Foreskin keratinocyte (primary cell): ENCODE measurements at places on chromosomes 3 and 15.

GRCh38 chr3:112979244-112979832 is 4.4 kb upstream of the CD200R1 start:
- DNase-seq = no peak

- no peak for DNase-seq
These were observed 53.5 kb upstream of the TIPARP start for GRCh38 chr3:156620901-156621300.

DNA sequence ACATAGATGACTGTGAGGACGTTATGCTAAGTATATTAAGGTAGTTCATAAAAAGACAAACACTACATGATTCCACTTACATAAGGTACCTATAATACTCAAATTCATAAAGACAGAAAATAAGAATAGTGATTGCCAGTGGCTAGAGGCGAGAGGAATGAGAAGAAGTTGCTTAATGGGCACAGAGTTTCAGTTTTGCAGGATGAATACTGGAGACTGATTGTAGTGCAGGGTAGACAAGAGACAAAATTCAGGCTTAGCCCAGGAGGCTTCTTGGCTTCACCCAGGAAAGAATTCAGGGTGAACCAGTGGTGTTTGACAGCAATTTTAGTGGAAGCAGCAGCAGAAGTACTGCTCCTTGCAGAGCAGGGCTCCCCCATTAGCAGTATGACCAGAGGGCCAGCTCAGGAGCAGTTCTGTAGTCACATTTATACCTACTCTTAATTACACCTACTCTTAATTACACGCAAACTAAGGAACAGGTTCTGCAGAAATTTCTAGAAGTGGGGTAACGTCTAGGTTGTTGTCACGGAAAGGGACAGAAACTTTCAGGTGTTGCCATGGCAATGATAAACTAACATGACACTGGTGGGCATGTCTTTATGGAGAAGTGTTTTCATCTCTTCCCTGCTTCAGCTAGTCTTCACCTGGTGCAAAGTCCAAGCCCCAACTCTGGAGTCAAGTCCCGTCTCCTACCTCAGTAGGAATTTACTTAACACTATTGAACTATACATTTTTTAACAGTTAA is 55.2 kb downstream of the TBL1XR1 start:
- DNase-seq = no peak

DNA sequence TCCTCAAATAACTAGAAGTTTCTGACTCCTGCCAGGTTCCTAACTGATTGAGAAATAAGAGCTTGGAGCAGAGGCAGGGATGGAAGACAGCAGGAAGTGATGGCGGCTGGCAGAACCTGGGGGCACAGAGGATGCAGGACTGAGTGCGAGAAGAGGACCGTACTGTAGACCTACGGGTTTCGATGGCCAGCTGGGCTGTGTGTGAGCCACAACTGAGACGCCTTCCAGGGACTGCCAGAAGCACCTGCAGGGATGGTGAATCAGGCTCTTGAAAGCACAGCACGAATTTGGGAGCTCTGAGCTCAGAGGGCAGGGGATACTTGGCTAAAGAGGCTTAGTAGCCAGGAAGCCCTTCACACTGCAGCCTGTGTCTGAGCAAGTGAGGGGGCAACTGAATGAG is 165.6 kb downstream of the ABHD5 start:
- no peak for DNase-seq

DNA sequence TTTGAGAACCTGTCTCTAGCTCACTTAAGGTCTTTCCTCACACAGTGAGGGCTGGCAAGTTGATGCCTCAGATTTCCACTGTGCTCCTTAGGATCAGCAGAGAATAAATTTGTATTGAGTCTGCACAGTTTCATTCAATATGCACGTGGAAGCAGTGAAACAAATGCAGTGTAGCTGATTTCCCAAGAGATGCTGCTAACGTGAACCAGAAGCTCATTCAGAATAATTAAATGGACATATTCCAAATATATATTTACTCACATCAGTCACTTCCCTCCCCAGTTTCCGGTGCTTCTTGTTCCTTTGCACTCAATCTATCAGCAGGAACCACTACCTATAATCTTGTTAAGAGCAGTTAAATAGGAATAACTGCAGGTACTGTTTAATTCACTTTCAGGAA is 86.1 kb downstream of the UNC13C start:
- no peak for DNase-seq

- DNase-seq = peak; percentile 4
These were observed 157.4 kb upstream of the NPHP3 start for GRCh38 chr3:132879656-132880055.

DNA sequence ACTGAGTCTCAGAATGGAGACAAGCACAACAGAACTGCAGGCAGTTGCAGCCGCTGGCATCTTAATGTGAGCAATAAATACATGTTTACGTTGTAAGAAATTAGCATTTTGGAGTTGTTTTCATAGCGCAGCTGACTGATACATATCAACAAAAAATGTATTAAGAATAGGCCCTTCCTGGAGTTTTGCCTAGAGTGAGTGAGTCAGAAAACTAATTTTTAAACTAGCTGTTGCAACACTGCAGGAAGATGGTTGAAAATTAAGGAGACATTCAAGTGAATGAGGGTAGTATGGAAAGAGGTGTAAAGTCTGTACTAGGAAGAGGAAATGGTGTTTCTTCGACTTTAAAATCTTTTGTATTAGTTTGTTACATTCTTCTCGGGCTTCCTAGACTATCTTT is 39.6 kb upstream of the TIMP4 start:
- DNase-seq = no peak

- no peak for DNase-seq
These were observed 259.2 kb downstream of the CPNE4 start for GRCh38 chr3:131775650-131776049.

GRCh38 chr3:55469957-55470526 is 17.1 kb downstream of the WNT5A start:
- no peak for DNase-seq

- no peak for DNase-seq
These were observed 165.2 kb upstream of the ROPN1 start for GRCh38 chr3:124156866-124157712.

GRCh38 chr3:100067589-100067988 is 46.7 kb downstream of the FILIP1L start:
- DNase-seq = no peak

DNA sequence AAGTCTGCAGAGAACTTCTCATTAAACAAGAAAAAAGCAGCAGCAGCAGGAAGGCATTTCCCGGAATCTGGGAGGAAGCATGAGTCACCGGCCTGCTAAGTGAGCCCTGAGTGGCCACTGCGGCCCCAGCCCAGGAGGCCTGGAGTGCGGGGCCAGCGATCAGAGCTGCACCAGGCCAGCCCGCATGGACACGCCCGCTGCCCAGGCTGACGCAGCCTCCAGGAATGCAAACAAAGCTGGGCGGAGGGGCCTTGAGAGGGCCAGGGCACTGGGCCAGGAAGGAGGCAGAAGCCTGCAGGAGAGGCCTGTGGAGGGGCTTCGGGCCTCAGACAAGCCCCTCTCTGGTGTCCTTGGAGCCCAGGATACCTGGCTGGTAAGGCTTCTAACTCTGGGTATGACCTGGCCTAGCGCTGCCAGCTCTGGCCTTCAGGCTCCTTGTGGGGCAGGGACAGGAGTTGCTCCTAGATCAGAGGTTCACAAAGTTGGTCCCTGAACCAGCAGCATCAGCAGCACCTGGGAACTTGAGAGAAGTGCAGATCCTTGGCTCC is 101.2 kb downstream of the SMAD6 start:
- peak; percentile 73 for DNase-seq

- no peak for DNase-seq
These were observed 33.6 kb upstream of the LRRC3B start for GRCh38 chr3:26588931-26589330.

- DNase-seq = peak; percentile 91
These were observed 38.7 kb downstream of the ZBTB38 start for GRCh38 chr3:141407047-141407446.

DNA sequence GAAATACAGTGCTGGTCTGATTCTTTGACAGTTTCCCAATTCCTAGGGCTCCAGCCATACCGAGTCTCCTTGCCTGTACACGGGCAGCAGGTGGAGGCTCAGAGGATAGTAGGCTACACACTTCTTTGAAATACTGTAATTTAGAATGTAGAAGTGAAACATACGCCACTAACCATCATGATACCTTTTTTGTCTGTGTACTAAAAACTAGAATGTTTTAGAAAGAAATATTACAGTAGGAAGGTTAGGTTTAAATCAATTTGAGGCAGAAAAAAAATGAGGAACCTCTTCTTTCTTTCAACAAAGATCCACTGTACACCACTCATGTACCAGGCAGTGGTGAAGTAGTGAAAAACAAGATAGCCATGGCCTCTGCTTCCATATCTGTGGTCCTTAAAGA is 354.7 kb downstream of the MCTP2 start:
- no peak for DNase-seq

- DNase-seq = no peak
These were observed 3.9 kb downstream of the TOMM70 start for GRCh38 chr3:100396967-100397366.

- DNase-seq = peak; percentile 97
These were observed 240 bp upstream of the BHLHE40 start for GRCh38 chr3:4978966-4979427.

DNA sequence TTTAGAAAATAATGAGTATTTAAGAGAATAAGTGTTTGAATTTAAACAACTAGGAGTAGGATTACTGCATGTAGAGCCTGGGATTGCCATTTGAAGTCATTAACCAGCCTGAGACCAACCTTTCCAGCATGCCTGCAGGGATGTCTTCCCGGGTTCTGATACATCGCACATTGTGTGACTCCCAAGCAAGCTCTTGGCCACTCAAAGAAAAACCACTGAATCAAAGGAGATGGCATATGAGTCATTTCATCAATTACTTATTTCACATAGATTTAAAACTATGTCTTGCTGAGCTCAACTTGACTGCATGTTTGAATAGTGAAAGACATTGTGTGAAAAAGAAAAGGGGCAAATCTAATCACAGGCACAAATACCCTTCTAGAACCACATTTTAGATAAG is 15.0 kb upstream of the THBS1 start:
- DNase-seq = no peak

- DNase-seq = no peak
These were observed 18.8 kb upstream of the THRB start for GRCh38 chr3:24513463-24513862.

DNA sequence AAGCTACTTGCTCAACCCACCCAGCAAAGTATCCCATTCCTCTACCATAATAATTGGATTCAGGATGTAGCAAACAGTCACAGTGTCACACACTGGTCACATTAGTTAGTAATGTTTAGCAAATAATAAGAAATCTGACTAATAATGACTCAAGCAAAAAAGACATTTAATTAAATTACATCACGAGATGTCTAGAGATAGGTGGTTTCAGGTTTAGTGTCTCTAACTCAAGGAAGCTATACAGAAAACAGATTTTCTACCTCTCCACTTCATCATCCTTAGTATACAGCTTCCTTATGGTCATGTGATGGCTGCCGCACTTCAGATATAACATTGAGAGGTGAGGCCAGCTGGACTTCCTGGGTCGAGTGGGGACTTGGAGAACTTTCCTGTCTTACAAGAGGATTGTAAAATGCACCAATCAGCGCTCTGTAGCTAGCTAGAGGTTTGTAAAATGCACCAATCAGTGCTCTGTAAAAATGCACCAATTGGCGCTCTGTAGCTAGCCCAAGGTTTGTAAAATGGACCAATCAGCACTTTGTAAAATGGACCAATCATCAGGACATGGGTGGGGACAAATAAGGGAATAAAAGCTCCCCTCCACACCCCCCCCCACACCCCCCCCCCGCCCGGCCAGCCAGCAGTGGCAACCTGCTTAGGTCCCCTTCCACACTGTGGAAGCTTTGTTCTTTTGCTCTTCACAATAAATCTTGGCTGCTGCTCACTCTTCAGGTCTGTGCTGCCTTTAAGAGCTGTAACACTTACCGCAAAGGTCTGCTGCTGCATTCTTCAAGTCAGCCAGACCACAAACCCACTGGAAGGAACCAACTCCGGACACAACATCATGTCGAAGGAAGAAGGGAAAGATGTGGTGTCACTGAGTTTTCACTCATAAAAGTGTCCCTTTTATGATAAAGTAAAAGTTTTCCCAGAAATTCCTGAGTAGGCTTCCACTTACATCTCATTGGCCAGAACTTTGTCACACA is 24.9 kb upstream of the ARPIN start:
- no peak for DNase-seq

DNA sequence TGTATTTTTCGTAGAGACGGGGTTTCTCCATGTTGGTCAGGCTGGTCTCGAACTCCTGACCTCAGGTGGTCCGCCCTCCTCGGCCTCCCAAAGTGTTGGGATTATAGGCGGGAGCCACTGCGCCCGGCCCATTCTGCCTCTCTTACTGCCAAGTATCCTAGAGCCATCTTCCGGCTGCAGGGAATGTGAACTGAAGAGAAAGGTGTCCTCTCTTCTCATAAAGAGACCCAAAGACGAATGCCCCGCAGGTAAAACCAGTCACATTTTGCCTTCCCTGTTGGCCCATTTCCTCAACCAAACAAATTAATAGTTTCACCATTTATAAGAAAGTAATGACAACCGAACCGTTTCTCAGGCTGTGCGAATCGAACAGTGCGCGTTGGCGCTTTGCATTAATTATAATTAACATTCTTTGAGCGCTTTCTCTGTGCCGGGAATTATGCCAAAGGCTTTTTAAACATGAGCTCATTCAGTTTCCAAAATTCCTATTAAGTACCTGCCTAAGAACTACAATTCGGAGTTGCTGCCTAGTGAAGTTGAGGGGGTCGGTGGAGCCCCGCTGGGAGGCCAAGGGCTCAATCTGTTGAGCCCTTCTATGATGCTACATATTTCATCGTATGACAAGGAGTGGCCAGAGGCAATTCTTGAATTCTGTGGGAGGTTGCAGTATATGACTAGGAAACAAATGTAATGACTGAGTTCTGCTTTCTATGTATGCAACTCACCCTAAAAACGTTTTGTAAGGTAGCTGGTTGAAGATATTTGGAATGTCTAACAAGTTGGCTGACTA is 819 bp upstream of the RPL24 start:
- DNase-seq = peak; percentile 42

- DNase-seq = no peak
These were observed 524.8 kb downstream of the TUSC7 start for GRCh38 chr3:117234331-117234730.

- DNase-seq = no peak
These were observed 9.2 kb downstream of the LXN start for GRCh38 chr3:158663246-158663645.

DNA sequence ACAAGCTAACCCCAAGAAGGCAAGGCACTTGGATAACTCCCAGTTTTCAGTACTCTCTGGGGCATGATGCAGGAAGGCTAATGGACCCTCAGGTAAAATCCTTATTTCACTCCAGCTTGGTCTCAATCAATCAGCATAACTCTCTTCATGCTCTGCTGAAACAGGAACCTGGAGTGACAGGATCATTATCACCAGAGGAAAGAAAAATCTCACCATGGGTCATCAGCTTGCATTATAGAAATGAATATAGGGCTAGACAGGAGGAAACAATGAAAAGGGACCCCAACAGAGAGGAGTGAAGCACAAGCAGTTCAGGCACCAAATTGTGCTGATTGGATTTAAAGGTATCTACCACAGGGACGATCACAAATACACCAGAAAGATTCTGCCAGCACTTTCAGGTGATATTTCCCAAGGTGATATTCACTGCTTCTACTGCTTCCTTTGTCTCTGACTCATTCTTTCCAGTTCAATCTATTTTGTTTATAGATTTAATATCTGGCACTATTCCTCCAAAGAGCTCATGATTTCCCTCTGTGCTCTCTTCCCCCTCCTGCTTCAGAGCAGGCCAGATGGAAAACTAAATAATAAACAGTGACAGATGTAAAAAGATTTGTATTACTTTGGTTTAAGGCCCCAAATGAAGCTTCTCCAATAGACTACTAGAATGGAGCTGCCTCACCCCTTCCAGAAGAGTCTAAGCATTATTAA is 22.9 kb upstream of the THUMPD3 start:
- DNase-seq = no peak

GRCh38 chr3:160554980-160555379 is 10.4 kb downstream of the KPNA4 start:
- no peak for DNase-seq

GRCh38 chr3:1082108-1082507 is 10.7 kb upstream of the CNTN6 start:
- DNase-seq = peak; percentile 50
